ENCODE measurements at places on chromosomes 7 and 10.

GRCh38 chr10:1243486-1244234 lies 187.5 kb downstream of the WDR37 start:
- DNase-seq: no peak

DNA sequence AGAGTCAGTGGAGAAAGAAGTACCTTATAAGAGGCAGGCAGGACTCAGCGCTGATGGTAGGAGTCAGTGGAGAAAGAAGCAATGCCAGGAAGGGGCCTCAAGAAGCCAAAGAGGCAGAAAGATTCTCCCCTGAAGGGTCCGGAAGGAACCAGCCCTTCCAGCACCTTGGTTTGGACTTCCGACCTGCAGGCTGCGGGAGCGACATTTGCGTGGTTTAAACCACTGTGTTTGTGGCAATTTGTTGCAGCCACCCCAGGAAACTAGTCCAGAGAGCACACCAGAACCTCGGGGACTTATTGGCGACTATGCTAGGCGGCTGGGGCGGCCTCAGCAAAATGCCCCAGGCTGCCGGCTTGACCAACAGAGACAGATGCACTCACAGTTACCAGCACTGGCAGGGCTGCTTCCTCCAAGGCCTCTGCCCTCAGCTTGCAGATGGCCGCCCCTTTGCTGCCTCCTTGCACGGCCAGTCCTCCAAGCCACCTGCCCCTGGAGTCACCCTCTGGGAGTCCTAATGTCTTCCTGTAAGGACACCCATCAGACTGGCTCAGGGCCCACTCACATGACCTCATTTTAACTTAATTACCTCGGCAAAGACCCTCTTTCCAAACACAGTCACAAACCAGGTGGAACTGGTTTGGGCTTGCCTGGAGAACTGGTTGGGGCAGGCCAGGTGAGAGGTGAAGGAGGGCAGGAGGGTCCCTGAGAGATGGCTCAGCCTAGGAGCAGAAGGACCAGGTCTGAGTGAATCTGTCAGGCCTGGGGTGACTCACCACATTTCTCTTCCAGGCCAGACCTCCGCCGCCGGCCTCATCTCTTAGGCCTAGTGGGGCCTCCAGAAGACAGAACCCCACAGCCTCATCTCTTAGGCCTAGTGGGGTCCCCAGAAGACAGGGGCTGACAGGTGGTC lies 26.1 kb downstream of the CALML3 start:
- DNase-seq: no peak

DNA sequence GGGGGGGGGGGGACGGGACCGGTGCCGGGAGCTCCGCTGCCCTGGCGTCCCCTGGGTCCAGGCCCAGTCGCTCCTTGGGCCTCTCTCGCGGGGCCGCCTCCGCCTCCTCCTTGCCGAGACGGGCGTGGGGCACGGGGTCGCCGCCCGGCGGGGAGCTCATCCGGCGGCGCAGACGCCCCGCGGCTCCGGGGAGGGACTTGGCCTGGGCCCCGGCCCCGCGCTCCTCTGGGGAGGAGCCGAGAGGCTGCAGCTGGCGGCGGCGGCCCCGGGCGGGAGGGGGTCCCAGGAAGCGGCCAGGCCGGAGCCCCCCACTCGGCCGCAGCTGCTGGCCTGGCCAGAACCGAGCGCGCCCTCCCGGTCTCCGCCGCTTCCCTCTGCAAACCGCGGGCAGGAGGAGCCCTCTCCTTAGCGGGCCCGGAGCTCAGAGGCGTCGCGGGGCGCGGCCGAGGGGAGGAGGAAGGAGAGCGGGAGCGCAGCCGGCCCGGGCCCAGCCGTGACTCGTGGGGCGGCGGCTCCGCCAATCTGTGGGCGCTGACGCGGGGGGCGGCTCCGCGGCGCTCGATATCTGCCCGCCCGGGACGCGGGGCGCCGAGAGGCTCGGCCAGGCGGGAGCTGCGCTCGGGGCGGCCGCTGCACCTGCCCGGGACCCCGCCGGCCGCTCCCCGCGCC lies at the start of gene FAM20C:
Gene FAM20C, plus strand, starts transcription at position 591 of the 669 bp plus-strand sequence. CDS start 629 bp downstream, outside the sequence.
- DNase-seq: peak; percentile 10

DNA sequence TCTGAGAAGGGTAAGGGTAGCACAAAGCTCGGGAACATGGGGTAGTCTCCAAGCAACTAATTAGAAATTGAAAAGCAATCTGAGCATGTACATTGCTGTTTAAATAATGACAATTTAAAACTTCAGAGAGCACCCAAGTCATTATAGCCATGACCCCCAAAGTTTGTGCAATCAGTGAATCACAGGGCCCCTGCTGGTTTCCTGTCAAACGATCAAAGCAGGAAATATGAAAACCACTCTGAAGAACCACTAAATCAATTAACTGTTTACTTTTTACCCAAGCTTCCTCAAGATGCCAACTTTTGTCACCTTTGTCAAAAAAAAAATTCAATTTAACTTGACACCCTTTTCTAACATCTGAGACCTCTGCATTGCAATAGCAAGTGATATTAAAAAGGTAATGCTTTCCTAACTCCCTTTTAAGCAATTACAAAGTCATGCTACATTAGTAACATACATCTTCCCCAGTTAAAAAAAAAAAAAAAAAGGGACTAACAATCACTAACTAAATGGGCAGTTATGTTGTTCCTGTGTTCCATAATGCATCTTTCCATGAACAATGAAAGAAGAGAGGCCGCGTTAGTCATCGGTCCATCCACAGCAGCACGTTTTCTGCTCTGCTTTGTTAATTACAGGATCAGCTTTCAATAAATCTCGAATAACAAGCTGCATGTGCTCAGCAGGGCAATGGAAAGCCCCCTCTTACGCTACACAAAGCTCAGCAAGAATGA lies 80.6 kb downstream of the ETV1 start:
- no peak for DNase-seq

GRCh38 chr10:89684604-89685003 lies 16.8 kb upstream of the KIF20B start:
- no peak for DNase-seq

GRCh38 chr10:103616705-103617601 lies 123.4 kb downstream of the NEURL1 start:
- DNase-seq: no peak

- DNase-seq: no peak
These were observed 43.4 kb upstream of the PTN start for GRCh38 chr7:137386966-137387365.

- no peak for DNase-seq
These were observed 11.4 kb upstream of the CNPY1 start for GRCh38 chr7:155557778-155558177.

GRCh38 chr10:77082601-77083252 lies 554.9 kb downstream of the KCNMA1 start:
- DNase-seq: no peak

- peak; percentile 15 for DNase-seq
These were observed 569 bp downstream of the ZNF316 start for GRCh38 chr7:6637544-6638229.

GRCh38 chr10:4887501-4887900 lies 61.5 kb downstream of the AKR1E2 start:
- DNase-seq: no peak

- no peak for DNase-seq
These were observed 8.2 kb downstream of the AGFG2 start for GRCh38 chr7:100546926-100547800.

- no peak for DNase-seq
These were observed 29.8 kb downstream of the ADAP1 start for GRCh38 chr7:924541-925231.

DNA sequence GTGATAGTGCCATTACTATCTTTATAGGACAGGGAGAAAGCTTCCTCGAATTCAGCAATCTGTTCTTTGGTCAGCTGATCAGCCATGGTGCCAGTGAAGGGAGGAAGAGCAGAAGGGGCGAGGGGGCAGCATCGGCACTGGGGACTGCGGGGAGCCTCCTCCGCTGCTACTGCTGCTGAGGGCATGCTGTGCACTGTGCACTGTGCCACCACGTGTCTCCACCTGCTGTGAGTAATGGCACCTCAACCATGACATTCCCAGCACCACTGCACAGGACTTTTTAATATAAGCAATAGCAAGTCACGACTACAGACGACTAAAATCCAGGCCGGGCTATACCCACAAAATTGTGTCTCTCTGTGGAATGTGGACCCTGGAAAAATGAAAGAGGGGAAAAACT lies 105.0 kb upstream of the LANCL2 start:
- no peak for DNase-seq

DNA sequence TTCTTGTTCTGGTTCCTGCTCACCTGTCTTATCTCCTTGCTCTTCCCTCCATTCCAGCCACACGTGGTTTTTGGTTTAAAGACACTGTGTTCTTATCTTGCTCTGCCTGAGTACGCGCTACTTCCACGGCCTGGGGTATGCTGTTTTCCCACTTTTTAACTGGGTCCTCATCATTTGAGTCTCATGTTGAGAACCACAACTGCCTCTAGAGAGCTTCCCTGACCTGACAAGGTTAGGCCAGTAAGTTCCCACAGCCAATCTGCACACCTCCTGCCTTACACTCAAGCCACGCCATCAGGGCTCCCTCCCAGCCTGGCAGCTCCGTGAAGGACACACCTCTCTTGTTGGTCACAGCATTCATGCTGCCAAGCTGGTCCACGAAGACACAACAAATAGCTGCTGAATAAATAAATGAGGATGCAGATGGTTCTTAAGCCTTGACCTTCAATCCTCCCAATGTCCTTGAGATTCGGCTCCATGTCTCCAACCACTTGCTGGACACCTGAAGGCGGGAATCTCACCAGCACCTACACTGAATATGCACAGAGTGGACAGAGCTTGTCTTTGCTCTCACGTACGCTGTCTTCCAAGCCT lies 201.7 kb upstream of the KLF14 start:
- DNase-seq: no peak

DNA sequence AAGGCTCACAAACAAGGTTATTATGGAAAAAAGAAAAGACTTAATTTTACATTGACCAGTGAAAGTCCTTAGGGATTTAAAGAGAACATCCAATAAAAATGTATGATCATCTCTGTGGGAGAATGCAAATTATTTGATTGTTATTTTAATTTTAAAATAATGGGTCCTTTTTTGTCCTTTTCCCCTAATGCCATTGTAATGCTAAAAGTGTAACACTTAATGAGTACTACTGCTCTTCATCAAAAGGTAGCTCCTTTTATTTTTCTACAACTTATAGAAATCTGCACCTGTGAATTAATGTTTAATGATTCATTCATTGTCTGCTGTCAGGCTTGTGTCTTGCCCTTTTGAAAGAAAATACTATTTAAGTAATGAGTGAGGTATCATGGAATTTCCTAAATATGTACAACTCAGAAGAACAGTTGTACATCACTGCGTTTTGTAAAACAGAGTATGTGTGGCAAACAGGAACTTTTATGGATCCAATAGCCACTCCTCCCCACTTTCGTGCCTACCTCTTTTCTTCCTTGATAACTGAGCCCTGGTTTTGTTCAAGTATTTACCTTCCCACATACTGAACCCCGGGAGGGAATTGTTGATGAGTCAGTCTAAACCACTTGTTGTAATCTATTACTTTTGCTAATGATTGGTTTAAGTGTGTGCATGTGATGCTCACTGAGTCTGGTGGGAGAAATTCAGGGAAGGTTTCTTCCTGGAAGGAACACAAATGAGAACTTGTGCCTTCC lies 19.9 kb upstream of the TRUB1 start:
- DNase-seq: peak; percentile 40

DNA sequence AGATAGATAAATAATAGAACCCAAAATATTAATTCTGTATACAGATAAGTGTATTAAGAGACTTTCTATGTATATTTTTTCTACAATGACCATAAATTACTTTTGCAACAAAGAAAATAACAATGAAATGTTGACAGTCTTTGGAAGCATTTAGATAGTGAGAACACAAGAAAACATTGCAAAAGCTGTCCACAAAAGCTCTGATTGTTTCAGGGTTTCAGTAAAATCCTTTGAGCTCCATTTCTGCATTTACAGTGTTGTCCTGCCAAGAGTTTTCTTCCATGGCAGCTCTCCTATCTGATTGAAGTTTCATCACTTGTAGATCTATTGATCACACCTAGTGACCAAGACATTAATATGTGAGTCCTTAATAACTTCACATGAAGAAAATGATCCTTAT lies 321.8 kb downstream of the GPR37 start:
- no peak for DNase-seq

DNA sequence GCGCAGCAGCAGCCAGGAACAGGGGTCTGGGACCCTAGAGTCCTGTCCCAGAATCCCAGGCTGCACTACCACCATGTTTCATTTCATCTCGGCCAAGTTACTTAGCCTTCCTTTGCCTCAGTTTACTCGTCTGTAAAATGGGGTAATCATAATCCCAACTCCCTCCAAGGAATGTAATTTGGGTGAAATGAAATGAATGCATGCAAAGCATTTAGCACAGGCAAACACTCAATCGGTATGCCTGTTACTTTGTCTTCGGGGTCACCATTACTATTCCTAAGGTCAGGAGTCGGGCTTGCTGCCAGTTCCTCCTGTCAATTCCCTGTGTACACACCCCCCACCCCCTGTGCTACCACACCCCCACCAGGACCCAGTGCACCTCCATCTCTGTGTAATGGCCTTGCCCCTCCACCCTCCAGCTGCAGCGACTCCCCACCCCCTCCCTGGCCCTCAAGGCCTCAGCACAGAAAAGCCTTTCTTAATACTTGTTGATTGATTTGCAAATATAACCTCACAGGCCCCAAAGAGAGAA lies 1.7 kb downstream of the TNS3 start:
- peak; percentile 91 for DNase-seq

DNA sequence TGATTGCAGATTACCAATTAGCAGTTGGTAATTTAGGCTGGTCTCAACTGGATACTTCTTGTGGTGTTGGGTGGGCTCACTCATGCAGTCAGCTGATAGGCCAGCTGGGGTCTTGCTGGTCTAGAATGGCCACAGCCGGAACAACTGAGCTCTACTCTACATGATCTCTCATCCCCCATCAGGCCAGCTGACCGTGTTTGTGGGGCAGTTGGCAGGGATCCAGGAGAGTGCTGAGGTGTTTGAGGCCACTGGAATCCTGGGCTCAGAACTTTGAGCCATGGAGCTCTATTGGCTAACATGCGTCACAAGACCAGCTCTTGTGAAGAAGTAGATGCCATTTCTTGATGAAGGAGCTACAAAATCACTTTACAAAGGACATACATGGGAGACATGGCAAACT lies 242.4 kb downstream of the GFRA1 start:
- DNase-seq: no peak

DNA sequence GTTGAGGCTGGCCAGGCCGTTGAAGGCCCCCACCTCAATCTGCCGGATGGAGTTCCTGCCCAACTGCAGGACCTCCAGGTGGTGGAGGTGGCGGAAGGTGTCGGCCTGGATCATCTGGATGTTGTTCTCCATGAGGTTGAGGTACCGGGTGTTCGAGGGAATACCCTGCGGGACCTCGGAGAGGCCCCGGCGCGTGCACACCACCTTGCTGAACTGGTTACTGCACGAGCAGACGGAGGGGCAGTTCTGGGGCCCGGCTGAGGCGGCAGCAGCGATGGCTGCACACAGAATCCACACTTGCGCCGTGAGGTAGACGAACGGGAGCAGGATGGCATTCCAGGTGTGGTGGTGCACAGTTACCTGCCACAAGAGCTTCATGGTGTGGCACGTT lies 979 bp downstream of the LRRC4 start:
- no peak for DNase-seq

- no peak for DNase-seq
These were observed 180.7 kb downstream of the DIP2C start for GRCh38 chr10:508726-509125.

- DNase-seq: no peak
These were observed 3.3 kb upstream of the OR6V1 start for GRCh38 chr7:143048827-143049226.

GRCh38 chr10:122273966-122274545 lies 3.0 kb downstream of the BTBD16 start:
- DNase-seq: no peak
